Effector memory CD4-positive, alpha-beta T cell (primary cell): ENCODE measurements at places on chromosomes 16 and 17.

DNA sequence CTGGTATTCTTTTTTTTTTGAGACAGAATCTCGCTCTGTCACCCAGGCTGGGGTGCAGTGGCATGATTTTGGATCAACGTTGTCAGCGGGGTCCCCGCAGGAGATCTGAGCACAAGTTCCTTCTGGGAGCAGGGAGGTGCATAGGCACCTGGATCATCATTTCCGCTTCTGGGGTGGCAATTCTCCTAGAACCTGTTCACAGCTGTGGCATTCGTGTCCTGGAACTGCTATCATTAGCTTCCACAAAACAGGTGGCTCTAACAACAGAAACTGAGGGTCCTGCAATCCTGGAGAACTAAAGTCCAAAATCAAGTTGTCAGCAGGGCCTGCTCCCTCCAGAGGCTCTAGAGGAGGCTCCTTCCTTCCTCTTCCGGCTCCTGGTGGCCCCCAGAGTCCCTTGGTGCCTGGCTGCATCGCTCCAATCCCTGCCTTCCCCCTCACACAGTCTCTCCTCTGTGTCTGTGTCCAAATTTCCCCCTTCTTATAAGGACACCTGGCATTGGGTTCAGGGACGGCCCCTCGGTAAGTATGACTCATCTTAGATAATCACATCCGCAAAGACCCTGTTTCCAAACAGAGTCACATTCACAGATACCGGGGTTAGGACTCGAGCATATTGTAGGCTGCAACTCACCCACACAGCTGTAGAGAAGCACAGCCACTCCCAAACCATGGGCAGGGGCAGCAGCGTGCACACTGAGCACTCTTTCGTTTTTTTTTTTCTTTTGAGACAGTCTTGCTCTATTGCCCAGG is 43.5 kb upstream of the KLHDC4 start:
- DNase-seq, result no peak

DNA sequence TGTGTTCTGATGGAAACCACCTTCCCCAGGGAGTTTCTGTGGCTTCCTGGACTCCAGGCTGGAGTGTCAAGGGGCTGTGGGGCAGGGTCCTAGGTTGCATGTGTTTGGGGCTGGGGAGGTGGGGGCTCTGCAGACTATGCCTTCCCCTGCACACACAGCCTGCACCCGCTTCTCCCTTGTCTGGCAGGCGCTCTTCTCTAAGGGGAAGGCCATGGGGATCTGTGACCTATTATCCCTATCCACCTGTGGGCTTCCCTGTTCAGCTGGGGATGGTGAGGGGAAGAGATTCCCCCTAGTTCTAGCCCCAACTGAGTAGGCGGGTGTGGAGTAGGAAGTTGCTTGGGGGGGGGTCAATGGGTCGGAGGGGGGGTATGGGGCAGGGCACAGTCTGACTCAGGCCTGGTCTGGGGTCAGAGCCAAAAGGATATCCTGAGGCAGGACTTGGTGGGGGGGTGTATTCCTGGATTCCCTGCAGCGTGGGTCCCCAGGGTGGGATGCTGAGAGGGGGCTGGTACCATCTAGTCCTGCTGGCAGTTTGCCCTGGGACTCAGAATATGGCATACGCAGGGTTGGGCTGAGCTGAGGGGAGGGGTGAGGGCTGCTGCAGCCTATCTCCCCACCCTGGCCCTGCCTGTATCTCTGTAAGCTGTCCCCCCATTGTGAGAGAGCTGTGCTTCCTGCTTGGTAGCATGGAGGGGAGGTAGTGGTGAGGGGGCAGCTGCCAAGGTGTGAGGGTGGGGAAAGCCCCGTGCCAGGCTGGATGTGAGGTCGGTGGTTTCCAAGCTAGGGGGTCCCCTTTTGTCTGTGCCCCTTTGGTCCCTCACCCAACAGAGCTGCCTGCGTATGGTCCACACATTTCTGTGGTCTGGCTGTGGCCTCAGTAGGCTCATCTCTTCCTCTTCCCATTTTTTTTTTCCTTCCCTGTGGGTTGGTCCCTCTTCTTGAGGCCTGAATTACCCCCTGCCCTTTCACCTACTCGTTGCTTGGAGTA is 14.7 kb downstream of the RARA start:
- DNase-seq, result peak; percentile 85

DNA sequence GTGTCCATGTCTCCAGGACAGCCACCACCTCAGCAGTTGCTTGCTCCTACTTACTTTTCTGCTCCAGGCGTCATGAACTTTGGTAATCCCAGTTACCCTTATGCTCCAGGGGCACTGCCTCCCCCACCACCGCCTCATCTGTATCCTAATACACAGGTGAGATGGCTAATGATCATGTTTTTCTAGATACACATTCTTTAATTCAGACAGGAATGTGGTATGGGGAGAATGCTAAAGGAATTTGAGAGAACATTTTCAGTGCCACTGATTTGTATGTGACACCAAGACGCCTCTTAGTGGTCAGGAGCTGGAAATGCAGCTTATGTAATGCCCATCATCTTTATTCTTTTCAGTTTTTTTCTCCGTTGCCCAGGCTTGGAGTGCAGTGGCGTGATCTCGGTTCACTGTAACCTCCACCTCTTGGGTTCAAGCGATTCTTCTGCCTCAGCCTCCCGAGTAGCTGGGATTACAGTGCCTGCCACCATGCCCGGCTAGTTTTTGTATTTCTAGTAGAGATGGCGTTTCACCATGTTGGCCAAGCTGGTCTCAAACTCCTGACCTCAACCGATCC is 8.9 kb upstream of the RAPGEFL1 start:
- peak; percentile 17 for DNase-seq

DNA sequence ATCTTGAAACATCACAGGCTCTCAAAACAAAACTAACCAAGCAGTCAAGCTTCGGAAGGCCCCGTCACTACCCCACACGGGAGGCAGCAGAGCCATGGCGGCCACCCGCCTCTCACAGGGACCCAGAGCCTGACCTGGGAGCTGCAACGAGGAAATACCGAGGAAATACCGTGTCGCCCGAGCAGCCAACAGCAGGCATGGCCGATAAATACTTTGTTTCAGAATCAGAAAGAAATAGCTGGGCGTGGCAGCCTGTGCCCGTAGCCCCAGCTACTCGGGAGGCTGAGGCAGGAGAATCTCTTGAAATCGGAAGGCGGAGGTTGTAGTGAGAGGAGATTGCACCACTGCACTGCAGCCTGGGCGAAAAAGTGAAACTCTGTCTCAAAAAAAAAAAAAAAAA is 6.9 kb downstream of the LMF1 start:
- no peak for DNase-seq

- no peak for DNase-seq
Observed at GRCh38 chr17:82929011-82929622, 89.3 kb upstream of the ZNF750 start.
